Right atrium auricular region (tissue), 2 donors: ENCODE measurements at places on chromosomes 12 and 14. TPM values are rescaled to one million over a fixed set of nuclear protein-coding genes. Genes with fewer than 3 reads are reported as not detected.

DNA sequence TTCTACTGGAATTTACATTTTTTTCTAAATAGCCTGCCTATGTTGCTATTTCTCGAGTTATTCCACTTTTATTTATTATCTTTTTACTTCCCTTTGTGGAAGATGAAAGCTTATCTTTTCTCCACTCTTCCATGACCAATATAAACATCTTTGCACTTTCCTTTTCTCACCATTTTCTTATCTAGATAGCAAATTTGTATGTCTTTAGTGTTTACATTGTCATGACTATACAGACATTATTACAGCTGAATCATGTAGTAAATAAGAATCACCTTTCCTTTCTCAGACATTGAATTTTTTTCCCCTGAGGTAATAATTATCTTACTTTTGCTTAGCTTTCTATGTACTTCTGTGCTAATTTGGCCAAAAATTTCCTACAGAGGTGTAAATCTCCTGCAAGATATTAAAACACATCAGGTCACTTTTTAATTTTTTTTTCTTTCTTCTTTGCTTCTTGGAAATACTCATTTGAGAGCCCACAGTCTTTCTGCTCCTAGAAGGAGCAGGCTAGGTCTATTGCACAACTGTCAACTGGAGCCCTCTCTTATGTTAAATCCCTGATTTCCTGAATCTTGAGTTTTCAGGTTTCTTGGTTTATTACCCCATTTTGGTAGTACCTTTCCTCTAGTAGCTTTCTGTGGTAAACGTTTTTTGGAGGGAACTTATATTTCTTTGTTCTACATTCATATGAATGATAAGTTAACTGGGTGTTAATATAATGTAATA is 109.0 kb upstream of the ATP2B1 start:
- no peak for DNase-seq

DNA sequence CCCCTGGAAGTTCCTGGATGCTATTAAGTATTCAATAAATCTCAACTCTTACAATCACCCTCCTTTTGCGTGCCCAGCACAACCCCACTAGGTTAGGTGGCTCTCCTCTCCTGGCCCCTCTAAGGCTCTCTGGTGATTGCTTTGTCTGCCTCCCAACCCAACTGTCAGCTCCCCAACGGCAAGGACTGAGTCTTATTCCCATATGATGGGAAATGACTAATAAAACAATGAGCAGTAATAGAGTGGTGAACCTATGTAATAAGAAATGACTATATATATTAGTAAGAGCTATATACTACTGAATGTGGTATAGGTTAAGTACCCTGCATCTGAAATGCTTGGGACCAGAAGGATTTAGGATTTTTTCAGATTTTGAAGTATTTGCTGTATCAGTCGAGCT is 8.1 kb downstream of the APPL2 start:
- DNase-seq = no peak

DNA sequence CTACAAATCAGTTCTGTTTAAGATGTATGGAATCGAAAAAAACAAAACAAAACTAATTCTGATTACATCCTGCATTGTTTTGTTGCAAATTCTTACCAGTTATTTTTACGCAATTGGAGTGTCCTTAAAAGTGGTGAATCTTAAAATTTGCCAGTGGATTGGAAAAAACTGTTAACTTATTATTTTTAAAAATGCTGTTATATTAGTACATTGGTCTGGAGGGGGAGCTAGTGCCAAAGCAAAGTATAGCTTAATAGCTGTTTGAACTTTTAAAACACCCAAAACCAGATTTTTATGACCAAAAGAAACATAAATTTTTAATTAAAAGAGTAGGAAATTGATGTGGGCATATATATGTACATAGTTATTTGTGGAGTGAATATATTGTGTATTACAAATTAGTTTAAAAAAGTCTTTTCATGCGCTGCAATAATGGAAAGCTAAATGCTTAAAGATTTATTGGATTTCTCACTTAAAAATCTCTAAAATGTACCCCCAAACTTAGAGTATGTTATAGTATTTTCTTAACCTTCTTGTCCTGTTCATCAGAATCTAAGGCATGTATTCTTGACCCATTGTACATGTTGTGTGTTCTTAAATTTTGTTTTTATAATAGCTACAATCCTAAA is 2.5 kb downstream of the FUT8 start:
- no peak for DNase-seq

DNA sequence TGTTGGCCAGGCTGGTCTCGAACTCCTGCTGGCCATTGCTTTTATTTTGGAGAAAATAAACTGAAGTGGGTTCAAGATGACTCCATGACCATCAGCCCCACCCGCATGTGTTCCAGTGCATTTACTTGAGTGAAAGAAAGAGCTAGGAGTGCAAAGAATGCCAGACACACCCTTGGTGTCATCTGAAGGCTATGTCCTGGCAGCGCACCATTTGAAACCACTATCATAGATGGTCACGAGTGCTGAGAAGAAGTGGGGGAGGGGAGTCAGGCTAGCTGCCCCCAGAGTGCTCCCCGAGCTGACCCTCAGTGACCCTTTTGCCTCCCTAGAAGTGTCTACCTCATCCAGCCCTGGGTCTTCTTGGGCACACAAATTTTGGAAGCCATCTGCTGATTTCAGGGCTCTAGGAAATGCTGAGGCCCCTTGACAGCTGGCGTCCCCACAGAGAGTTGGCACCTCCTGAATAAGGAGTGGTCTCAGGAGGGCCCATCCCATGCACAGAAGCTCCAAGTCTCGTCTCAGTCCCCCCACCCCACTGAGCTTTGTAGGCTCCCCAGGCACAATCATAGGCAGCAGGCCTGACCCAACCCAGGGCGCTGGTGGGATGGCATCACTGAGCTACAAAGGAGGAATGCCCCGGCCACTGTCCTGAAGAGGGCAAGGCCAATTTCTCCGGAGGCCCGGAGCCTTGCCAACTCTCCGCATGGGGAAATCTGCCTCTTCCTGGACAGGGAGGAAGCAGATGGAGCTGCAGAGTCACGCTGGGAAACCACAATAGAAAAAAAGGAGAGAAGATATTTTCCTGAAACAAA is 28.0 kb downstream of the PXN start:
- no peak for DNase-seq

- peak; percentile 64 for DNase-seq
These were observed 43.3 kb downstream of the GALNT9 start for GRCh38 chr12:132285991-132286681.

- no peak for DNase-seq
These were observed 177.0 kb upstream of the PRMT8 start for GRCh38 chr12:3313675-3314663.

GRCh38 chr14:95374239-95374997 is 54.7 kb upstream of the CLMN start:
- DNase-seq = no peak

DNA sequence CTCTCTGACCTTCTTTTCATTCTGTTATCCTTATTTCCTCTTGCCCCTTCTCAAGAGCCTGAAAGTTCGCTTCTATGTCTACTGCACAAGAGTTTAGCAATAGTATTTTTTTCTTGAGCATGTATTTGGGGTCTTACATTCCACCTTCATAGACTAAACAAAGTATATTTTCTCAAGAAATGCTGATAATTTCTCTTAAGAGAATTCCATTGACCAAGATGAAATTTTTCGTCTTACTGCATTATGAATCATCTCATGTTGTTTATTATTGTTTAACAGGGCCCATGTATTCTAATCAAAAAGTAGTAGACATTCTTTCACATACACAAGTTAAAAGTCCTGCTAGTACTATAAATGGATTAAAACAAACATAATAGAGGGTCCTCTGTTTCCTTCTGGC is 219.3 kb downstream of the C12orf50 start:
- no peak for DNase-seq

Gene CRADD
- total RNA-seq = 56.1 TPM

Gene OR6C75
- not detected for total RNA-seq
